ENCODE measurements at places on chromosomes 11 and 22. TPM values are rescaled to one million over a fixed set of nuclear protein-coding genes. Genes with fewer than 3 reads are reported as not detected.

- no peak for DNase-seq
Measured at GRCh38 chr11:115184901-115185300, 319.3 kb downstream of the CADM1 start.

DNA sequence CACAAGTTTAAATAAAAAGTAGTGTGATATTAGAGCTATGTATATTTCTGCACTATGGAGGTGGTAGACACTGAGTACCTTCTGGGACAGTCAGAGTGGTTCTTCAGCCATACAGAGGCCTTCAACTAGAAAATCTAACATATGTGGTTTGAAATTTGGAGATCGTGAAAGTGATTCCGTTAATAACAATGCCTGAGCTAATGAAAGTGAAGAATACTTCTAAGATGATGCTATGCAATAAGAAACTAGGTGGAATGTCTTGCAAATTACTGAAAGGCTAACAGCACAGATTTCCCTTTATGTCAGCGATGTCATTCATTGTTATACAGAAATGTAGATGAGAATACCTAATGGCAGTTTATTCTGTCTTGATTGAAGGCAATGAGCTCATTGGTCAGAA, 1984.7 kb upstream of the RAG2 start:
- no peak for DNase-seq

- no peak for DNase-seq
Measured at GRCh38 chr11:13298765-13299164, 21.2 kb downstream of the BMAL1 start.

The C11orf91 gene
- total RNA-seq, result not detected

DNA sequence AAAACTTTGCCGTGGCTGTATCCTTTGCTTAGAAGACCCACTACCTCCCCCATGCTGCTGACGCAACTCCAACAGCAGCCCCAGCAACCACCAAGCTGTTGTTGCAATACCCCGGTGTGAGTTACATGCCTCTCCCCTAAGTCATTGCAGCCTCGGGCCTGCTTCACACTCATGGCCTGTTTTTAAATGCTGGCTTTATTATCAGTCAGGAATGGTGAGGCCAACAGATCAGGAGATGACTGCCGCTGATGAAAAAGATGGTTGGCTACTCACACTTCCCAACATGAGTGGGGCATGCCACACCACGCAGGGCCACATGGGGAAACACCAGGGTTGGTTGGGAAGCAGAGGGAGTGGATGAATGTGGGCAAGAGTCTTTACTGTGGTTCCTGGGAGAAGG, 171.5 kb upstream of the SYT13 start:
- no peak for DNase-seq

- DNase-seq, result no peak
Measured at GRCh38 chr11:73209892-73210291, 8.2 kb upstream of the P2RY2 start.

GRCh38 chr11:38577769-38578168, 1979.7 kb upstream of the RAG2 start:
- DNase-seq, result no peak

- no peak for DNase-seq
Measured at GRCh38 chr22:25666308-25666707, 75.7 kb upstream of the MYO18B start.

DNA sequence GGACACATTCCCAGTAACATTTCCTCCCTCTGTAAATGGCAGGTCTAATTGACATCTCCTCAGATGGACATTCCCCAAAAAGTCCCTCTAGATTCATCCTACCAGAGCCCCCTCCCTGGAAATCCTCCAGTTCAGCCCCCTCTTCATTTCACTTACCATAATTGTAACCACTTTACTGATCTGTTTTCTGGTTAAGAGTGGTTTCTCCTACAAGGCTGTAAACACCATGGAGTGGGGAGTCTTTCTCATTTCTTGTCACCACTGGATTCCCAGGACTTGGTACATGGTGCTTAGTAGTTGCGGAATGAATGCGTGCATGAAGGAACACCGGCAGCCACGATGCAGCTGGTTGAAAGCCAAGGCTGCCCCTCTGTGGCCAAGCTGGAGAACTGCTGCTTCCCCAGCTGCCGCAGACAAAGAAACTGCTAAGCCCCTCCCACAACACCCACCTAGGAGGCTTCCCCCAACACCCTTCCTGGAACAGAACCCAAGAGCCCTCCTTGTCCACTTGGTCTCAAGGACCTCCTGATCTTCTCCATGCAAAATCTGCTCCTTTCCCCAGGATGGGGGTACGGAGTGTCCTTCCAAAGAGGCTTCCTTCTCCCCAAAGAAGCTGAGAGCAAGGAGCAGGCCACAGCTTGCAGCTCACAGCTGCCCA, 18.6 kb upstream of the SCARF2 start:
- peak; percentile 83 for DNase-seq

DNA sequence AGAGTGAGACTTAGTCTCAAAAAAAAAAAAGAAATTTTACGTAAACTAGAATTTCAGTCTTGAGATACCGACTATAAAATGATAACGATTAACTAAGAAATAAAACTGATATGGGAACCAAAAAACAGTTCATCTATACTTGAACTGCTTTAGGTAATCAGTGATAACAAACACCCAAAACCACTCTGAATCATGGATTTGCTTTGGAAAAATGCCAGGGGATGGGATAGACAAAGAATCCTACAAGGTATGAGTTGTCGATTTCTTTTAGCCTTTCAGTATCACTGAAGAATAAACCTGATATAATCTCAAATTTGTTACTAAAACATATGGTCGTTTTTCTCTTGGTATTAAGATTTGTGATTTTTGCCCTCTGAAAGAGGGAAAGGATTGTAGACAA, 13.7 kb downstream of the CSTF3 start:
- no peak for DNase-seq

The SLC5A1 gene
- not detected for total RNA-seq

DNA sequence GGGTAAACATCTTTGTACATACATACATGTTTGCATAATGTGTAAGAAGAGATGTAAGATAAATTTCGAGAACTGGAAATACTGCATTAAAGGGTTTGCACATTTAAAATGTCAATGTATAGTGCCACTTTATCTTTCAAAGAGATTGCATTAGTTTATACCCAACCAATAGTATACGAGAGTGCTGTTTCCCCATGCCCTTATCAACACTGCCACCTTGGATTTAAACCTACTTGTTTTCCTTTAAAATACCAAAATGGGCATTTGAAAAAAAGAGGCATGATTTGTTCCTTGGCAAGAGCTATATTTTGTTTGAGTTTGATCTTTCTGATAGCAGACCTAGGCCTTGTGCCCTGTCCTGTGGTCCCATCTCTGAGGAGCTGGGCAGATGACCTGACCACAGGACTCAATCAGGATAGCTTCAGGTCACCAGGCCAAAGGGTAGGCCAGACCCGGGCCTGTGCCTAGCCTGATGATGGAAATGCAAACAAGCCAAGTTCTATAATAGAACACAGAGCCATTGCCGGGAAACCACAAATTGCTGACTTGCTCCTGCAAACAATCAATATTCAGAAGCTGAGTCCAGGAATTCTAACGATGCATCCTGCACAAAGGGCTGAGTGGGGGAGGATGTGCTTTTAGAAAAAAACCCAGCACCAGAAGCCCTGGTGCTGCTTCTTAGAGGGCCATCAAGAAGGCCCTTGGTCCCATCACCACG, 16.9 kb upstream of the ALG8 start:
- DNase-seq, result no peak

- no peak for DNase-seq
Measured at GRCh38 chr11:75478783-75479596, 46.0 kb upstream of the KLHL35 start.

DNA sequence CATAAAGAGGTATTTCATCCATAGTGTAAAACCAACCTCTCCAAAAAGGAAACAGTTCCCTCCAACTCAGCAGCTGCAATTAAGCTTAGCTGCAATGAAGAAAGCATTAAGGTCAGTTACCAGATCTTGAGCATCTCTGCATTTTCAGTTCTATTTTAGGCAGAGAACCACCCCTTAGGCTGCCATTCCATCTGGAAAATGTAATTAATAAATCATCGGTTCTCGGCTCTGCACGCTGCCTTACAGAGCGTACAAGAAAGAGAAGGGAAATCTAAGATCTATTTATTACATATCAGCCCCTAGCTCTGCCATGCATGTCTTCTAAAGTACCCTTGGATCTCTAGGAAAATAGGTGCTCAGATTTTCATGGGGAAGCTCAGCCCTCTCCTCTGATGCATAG, 71.5 kb downstream of the RCN1 start:
- no peak for DNase-seq

DNA sequence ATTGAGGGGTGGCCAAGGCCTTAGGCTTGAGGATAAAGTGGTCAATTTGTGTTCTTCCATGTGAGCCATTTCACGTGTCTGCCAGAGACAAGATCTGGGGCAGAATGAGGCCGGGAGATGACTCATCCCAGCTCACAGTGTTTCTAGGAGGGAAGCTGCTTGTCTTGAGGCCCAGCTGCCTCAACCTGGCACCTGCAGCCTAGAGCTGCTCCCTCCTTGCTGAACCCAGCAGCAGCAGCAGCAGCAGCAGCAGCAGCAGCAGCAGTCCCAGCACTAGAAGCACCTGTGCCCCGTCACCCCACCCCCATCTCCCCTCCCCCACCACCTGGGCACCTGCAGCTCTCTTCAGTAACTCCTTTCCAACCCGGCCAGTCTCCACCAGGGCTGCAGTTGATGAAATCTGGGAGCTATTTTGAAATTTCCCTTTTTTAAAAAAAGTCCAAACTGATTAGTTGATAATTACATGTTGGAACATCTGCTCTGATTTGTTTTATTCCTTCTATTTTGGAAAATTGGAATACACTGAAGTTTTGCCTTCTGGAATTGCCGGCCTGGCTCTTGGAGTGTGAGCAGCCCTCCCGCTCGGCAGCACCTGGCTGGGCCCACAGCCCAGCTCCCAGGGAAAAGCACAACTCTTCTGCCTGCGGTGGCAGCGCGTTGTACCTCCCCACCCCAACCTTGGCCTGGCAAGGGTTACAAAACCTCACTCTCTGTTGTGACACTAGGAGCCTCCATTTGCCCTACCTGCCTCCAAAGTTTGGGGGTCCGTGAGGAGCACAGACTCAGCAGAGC, 143.5 kb downstream of the NXPE2 start:
- DNase-seq, result no peak

GRCh38 chr11:2317354-2318050, 15.7 kb downstream of the TSPAN32 start:
- no peak for DNase-seq

- DNase-seq, result peak; percentile 43
Measured at GRCh38 chr22:46070803-46071450, 79.4 kb upstream of the PPARA start.
